Stimulated activated CD8-positive, alpha-beta memory T cell treated with anti-CD3 and anti-CD28 coated beads, Interleukin-15, amount 100 ng/mL, for 1 hour (primary cell): ENCODE measurements at places on chromosomes 2 and 18.

DNA sequence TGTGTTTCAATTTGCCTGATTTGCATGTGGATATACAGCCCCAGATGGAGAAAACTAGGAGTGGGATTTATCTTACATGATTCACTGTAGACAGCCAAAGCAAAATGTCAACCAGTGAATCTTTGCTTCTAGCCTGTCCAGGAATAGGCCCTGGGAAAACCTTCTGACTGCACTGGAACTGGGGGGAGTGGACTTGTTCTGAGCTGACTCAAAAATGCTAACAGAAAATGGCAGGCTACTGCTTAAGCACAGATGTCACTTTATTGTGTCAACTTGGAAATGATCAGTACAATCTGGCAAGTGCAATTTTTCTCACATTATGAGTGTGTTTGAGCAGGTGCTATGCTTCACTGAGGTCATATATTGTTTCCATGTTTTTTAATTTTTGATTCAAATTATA, 593.7 kb downstream of the NRXN1 start:
- no peak for DNase-seq

DNA sequence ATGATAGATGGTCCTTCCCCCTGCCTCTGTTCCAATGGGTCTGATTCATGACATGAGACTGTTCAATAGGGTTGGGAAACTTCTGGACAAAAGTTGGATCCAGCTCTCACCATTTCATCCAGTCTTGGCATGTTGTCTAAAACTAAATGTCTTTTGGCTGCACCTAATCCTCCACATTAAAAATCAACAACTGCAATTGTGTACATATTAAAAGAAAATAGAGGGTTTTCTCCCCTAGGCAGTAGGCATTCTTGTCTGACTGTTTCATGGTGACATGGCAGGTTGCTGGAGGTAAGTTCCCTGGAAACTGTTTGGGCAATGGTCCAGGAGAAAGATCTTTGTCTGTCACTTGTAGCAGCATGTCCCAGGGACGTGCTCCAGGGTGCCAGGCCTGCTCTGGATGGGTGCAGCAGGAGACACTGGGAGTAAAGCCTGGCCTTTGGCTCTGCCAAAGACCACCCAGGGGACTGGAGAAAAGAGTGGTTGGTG, 135.8 kb downstream of the TCF4 start:
- no peak for DNase-seq

GRCh38 chr2:195057001-195057400, 600.0 kb upstream of the SLC39A10 start:
- DNase-seq, result no peak

GRCh38 chr2:156189584-156189983, 142.9 kb downstream of the NR4A2 start:
- no peak for DNase-seq

- DNase-seq, result no peak
Measured at GRCh38 chr2:156005999-156006712, 326.4 kb downstream of the NR4A2 start.

GRCh38 chr2:118838741-118839455, 8.6 kb downstream of the EN1 start:
- no peak for DNase-seq

GRCh38 chr18:3892152-3892551, 442.2 kb downstream of the TGIF1 start:
- no peak for DNase-seq

DNA sequence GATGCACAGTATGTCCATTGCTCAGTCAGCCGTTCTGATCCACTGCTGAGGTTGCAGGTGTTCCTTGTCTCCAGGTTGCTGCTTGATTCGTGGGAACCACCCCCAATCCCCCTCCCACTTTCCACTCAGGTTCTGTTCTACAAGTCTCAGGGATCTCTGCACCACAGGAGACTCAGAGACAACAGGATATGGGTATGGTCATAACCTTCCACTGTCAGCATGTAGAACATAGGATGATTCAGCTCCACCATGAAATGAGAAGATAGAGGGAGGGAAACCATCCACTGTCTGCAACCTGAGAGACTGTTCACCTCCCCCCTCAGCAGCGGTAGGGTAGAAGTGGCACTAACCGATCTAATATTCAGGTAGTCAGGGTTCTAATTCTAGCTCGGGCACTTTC, 19.0 kb upstream of the KLF7 start:
- DNase-seq, result no peak

DNA sequence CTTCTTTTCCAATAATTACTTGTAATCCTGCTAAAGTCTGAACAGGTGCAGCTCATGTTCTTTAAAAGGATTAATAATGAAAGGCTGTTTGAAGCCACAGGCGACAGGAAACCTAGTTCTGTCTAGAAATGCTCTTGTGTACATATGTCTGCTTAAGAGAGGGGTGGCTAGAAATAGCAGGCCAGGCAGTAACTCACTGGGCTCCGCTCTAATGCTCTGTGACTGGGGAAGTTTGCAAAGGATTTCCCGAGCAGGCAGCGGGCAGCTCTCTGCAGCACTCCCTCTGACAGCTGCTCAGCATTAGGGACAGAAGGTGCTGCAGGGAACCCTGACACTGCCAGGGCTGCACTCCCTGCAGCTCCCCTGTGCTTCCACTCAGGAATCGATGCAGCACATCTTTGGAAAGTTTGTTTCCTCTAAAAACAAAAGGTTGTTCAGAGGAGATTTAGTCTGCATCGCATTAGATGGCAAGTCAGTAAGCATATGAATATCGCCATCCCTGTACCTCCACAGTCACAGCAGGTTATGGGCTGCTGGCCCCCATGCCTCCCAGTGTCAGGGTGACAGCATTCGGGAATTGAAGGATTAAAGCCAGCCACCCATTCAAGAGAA, 33.1 kb upstream of the TTC39C start:
- DNase-seq, result no peak

GRCh38 chr2:9981655-9982054, 30.2 kb downstream of the GRHL1 start:
- no peak for DNase-seq

GRCh38 chr2:111919794-111920608, 21.6 kb downstream of the MERTK start:
- no peak for DNase-seq

DNA sequence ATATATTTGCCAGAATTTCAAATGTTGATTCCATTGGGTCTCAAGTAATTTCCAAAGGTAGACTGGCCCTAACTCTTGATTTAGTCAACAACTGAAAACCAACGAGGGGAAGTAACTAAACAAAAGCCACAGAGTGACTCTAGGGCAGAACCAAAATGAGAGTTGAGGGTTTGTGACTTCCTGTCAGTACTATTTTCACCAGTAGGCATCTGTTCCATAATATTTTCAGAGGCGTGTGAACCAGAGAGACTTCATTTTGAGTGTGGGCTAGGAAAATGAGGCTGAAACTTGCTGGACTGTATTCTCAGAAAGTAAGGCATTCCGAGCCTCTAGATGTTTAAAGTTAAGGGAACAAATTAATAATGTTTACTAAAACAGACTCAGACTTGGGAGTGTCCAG, 70.6 kb downstream of the GDF7 start:
- DNase-seq, result no peak

DNA sequence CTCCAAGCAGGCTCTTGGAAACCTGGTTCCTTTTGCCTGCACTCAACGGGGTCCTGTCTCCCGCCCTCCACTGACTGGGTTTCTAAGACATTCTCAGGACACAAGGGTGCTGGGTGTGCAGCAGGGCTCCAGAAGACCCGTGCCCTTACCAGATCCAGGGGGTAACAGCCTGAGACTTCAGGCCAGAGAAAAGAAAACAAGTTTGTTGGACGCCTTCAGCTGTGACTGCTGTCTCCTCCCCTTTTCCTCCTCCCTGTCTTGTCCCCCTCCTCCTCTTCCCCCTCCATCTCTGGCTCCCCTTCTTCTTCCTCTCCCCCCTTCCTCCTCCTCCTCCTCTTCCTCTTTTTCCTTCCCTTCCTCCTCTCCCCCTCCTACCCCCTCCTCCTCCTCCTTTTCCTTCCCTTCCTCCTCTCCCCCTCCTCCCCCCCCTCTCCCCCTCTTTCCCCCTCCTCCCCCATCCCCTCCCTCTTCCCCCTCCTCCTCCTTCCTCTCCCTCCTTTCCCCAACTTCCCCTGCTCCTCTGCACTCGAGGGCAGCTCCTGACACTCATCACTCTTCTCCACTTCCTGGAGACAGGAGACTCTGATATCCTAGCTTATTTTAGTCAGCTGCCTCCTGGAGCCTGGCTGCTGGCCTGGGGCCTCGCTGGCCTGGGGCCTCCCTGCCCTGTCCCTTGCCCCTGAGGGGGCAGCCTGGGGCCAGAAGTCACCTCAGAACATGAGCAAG, 12.4 kb downstream of the ADRA2B start:
- DNase-seq, result no peak

DNA sequence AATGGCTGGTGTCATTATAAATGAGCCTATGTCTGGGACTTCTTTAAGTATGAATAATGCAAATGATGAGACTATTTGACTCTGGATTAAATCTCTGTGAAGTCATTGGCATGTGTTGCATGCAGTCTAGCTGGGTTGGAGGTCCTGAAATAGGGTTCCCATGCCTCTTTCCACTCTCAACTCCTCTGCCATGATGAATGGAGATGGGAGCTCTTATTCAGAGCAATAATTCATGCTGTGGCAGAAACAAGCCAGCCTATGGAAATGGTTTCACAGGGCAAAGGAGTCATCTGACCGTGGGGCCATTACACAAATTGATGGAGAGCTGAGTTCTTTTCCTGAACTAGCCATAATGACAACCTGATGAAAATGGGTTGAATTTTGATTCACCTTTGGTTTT, 15.5 kb upstream of the CCDC195 start:
- no peak for DNase-seq

- no peak for DNase-seq
Measured at GRCh38 chr18:37270038-37270665, 295.4 kb downstream of the CELF4 start.

DNA sequence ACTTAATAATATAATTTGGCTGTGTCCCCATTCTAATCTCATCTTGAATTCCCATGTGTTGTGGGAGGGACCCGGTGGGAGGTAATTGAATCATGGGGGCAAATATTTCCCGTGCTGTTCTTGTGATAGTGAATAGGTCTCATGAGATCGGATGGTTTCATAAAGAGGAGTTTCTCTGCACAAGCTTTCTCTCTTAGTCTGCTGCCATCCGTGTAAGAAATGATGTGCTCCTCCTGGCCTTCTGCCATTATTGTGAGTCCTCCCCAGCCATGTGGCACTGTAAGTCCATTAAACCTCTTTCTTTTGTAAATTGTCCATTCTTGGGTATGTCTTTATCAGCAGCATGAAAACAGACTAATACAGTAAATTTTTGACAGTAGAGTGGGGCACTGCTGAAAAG, 102.5 kb upstream of the LTBP1 start:
- no peak for DNase-seq

GRCh38 chr2:55364189-55365055, 55.2 kb downstream of the CCDC88A start:
- DNase-seq, result no peak

GRCh38 chr2:207357216-207357615, 172.5 kb upstream of the CREB1 start:
- no peak for DNase-seq

- DNase-seq, result no peak
Measured at GRCh38 chr2:132604561-132604960, 65.4 kb downstream of the LYPD1 start.

GRCh38 chr18:24553571-24554285, 93.3 kb downstream of the HRH4 start:
- no peak for DNase-seq

DNA sequence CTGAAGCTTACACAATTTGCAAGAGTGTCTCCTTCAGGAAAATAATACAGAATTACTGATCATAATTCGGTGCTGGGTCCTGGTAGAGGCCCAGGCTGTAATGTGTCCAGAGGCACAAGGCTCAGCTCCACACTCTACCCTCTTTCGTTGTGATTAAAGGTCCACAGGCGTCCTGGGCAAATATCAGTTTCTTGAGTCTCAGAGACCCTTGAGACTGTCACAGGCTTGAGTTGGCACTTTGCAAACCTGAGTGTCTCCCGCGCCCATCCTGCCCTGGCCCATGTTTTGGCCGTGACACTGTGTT, 46.9 kb upstream of the SMAD7 start:
- no peak for DNase-seq

DNA sequence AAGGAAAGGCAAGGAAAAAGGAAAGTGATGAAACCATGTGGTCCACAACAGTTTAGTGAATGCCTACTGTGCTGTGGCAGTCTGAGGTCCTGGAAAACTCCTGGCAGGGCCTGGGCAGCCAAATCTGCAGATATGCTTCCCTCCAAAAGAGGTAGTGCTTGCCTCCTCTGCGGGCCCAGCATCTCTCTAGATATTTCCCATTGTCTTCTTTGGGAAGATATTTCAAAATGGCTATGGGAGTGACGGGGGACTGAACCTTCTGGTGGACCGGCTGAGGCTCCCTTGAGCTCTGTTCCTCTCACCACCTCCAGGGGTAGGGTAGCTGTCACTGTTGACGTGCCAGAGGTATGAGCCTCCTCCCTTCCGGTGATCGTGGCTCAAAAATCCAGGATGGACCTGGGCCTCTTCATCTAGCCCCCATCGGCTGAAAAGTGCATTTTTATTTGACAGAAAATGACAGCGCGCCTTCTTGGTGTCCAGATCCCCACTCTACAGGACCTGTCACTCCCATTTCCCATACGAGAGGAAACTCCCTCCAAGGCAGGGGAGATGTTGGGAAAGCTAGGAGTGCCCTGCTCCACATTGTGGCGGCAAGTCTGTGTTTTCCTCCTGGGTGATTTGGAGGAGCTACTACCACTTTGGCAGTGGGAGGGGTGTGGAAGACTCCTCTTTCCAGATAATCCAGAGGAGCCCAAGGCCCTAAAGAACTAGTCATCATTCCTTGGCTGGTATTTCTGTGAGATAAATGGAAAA, 9.4 kb upstream of the PAX3 start:
- no peak for DNase-seq

- no peak for DNase-seq
Measured at GRCh38 chr2:37623971-37624900, 47.2 kb downstream of the CDC42EP3 start.

DNA sequence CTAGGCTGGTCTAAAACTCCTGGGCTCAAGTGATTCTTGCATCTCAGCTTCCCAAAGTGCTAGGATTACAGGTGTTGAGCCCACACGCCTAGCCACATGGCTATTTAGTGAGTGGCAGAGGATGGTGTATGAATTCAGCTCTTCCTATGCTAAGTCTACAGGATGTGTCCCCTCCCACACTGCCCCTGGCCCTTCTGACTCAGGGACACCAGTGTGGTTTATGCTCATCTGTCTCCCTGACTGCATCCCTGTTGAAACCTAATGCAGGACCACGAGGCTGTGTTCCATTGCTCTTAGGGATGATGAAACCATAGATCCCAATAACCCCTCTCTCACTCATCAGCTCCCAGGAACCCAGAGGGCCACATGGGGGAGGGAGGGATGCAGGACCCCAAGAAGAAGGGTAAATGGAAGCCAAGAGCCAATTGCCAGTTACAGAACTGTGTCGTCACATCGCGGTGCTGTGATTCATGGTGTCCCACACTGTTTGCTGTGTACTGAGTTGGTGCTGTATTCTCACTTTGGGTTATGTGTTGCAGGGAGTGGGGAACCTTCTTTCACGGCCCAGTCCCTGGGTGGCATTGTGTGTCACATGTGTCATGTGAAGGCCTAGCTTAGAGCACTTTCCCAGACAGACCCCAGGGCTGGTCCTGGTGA, 102.9 kb upstream of the HAAO start:
- DNase-seq, result no peak

- no peak for DNase-seq
Measured at GRCh38 chr18:25350489-25351251, 1.3 kb downstream of the ZNF521 start.

GRCh38 chr2:56167616-56168562, 15.9 kb upstream of the CCDC85A start:
- DNase-seq, result no peak
